ENCODE measurements at places on chromosomes 1 and 21.

DNA sequence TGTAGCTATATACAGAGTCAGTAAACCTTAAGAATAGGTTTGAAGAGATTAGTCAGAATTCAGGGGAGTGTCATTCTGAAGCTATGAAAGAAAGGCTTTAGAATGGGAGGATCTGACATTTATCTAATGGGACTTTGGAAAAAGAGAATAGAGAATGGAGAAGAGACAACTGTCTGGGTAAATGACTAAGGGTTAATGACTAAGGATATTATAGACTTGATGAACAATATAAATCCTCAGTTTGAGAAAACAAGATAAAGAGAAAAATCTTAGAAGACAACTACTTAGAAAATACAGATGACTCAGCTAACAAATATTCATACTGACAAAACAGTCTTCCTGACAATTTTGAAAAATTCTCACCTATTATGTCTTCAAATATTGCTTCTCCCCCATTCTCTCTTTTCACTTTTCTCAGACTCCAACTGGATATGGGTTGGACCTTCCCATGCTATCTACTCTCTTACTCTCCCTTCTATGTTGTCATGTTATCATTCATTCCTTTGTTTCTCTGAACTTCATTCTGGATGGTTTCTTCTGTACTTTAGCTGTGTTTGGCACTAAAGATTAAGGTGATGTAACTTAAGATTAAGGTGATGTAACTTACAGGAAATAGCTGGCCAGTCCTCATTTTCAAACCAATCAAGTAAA is 20.4 kb downstream of the SLC16A1 start:
- peak; percentile 85 for DNase-seq

- no peak for DNase-seq
Measured at GRCh38 chr1:242585616-242586359, 61.3 kb upstream of the PLD5 start.

- peak; percentile 54 for DNase-seq
Measured at GRCh38 chr1:8815582-8816151, 1.8 kb downstream of the RERE start.

GRCh38 chr21:45017039-45017960 is 57.1 kb upstream of the ADARB1 start:
- no peak for DNase-seq

DNA sequence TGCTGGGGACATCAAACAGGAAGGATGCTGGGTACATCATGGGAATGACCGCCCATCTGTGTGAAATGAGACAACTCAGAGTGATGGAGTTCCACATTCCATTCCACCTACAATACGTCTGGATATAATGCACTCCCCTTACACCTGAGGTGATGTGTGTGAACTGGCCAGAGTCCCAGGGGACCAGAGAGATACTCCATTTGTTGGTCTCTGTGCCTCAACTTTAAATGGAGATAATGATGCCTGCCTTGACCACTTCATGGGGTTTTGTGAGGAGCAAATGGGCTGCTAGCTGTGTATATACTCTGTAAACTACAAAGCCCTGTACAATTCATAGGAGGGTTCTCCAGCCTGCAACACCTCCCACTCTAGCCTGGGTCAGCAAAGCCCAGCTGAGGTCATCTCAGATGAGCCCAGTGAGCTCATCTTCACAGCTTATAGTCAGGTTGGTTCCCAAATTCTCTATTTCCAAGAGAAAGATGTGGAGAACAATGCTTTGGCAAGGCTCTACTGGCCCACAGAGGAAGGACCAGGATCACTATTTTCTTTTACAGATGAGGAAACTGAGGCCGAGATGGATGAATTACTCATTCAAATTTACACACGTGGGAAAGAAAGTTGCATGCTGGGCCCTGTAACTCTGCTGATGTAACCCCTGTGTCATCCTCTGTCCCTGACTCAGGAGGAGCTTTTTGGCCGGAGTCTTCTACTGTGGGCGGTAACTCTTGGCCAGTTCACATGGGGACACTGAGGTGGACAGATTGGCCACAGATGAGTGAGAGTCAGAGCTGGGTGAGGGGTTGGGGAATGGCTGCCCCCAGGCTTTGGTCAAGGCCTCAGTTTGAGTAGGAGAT is 105.6 kb upstream of the GCLM start:
- peak; percentile 80 for DNase-seq

- no peak for DNase-seq
Measured at GRCh38 chr1:46525253-46525983, 26.0 kb downstream of the KNCN start.

GRCh38 chr1:237179503-237179902 is 137.5 kb downstream of the RYR2 start:
- DNase-seq = no peak

DNA sequence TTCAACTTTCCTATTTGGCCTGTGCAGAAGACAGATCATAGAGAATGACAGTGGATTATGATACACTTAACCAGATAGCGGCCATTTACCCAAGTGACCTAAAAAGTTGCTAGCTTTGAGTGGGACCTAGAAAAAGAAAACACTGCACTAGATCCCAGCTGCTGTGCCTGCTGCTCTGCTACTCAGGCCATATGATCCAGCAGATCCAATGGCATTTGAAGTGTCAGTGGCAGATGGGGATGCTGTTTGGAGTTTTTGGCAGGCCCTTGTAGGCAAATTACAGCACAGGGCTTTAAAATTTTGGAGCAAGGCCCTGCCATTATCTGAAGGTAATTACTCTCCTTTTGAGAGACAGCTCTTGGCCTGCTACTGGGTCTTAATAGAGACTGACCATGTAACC is 74.0 kb upstream of the KCNE2 start:
- DNase-seq = no peak

DNA sequence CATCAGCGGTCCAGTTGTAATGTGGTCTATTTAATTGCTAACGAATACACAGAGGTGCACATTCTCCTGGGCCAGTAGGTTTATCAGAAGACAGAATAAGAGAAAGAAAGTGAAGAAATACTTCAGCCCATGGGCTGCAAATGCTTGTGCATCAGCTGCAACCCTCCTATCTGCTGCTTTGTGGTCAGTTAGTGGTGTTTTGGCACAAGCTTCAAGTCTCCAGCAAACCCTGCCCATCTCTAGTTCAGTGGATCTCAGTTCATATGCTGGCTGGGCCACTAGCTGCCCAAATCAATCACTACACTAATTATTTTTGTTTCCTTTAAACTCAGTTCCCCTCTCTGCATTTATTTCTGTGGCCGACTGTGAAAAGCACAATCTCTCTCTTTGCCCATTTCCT is 124.2 kb downstream of the KCNJ6 start:
- peak; percentile 42 for DNase-seq

GRCh38 chr1:96234299-96234698 is 487.3 kb upstream of the PTBP2 start:
- peak; percentile 59 for DNase-seq

DNA sequence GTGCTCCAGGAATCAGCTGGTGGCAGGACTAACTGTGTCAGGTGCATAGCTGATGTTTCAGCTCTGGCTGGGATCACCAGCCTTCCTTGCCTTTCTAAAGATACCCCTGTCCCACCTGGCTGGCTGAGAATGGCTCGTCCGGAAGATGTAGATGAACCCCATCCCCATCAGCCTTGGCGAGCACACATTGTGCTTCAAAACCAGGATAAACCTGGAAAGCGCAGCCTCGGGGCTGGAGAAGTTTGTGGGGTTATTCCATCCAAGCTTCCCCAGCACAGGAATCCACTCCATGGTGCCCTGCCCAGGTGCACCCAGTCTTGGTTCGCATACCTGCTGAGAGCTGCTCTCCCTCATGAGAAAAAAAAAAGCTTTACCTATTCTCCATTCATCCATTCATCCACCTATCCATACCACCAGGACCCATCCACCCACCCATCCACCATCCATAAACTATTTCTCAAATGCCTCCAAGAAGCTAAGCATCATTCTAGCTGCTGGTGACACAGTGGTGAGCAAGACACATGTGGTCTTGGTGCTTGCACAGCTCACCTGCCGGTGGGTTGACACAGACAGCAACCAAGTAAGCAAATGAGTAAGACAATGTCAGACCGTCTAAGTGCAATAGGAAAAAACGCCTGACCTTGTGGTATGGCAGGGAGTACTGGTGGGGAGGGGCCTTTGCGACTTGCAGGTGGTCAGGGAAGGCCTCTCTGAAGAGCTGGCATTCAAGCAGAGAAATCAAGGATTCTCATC is 94.0 kb downstream of the DMRTB1 start:
- no peak for DNase-seq

Data from cardiac fibroblast (primary cell).